CD4-positive, alpha-beta T cell (primary cell): ENCODE measurements at places on chromosomes 2 and 18.

DNA sequence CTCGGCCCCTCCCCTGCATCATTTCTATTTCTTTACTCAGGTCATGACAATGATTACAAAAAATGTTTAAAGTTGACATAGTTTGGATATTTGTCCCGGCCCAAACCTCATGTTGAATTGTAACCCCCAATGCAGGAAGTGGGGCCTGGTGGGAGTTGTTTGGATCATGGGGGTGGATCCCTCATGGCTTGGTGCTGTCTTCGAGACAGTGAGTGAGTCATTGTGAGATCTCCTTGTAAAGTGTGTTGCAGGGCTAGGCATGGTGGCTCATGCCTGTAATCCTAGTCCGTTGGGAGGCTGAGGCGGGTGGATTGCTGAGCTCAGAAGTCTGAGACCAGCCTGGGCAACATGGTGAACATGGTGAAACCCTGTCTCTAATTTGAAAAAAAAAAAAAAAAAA lies 9.2 kb upstream of the MAP4K4 start:
- DNase-seq: no peak

- DNase-seq: no peak
Measured at GRCh38 chr2:64196963-64197362, 52.7 kb upstream of the PELI1 start.

- no peak for DNase-seq
Measured at GRCh38 chr18:13444430-13445240, 226.1 kb downstream of the LDLRAD4 start.

DNA sequence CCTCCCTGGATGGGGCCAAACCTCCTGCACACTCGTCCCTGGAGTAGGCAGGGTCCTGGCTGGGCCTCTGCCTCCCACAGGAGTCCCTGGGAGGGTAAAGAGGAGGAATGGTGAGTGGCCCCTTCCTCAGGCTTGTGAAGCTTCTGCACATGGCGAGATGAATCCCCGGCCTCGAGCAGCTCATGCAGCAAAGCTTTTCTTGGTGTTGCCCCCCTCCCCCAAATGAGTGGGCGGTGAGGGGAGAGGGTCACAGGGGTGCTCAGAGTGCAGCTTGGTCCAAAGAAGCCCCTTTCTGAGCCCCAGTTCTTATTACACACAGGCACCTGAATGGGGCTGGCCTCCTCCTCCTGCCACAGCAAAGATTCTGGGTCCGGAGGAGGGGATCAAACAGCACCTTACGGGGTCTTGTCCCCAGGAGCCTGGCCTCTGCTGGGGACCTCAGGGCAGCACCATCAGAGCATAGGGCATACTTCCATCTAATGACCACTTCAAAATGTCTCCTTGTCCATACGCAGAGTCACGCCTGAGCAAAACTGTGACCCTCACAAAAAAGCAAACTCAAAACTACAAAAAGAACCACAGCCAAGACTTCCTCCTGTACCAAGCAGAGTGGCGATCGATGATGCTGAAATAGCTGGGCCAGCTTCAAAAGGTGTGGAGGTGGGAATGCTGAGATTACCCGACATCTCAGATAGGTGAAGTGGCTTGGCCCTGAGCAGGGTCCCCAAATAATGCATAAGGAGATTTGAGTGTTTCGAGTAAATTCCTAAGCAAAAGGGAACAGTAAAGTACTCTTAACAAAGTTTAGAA lies 148.4 kb upstream of the TWIST2 start:
- DNase-seq: no peak

GRCh38 chr2:102294802-102295489 lies 16.4 kb upstream of the IL1RL1 start:
- DNase-seq: no peak

- DNase-seq: no peak
Measured at GRCh38 chr2:45280794-45281193, 271.5 kb upstream of the SIX2 start.

- DNase-seq: no peak
Measured at GRCh38 chr2:218444692-218445357, 25.9 kb downstream of the VIL1 start.

- DNase-seq: no peak
Measured at GRCh38 chr18:79513381-79514081, 117.8 kb downstream of the NFATC1 start.
